ENCODE measurements at places on chromosomes 2 and 18. TPM values are rescaled to one million over a fixed set of nuclear protein-coding genes. Genes with fewer than 3 reads are reported as not detected.
A peak's percentile ranks its signal among the peaks of the same experiment; 100 is the strongest.

The SPP2 gene
- total RNA-seq, result not detected

DNA sequence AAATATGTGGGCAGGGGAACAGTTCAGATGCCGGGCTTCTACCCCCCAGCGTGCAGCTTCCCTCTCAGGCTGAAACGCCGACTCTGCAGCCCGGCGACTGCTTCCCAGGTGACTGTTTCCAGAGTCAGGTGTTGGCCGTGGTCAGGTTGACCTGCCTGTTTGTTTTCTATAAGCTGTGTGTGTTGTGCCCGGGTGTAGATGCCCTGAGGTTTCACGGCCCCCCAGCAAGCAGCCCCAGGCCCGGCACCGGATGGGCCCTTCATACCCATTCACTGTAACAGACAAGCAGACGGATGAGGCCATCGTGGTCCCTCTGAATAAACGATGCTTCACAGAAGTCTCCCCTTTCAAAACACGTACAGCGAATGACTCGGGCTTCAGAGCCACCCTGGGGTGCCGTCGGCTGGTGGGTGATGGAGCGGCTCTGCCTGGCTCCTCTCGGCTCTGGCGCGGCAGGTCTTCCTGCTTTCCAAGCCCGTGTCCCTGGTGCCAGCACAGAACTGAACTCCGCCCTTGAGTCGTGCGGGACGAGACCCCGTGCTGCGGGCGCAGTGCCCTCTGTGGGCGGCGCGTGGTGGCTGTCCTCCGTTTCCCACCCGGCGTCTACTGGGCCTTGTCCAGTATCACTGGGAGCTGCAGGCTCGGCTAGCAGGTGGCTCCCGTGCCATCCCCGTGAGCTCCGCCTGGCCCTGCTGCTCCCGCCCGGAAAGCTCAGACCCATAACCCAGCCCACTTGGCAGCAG, 15.0 kb upstream of the KCNG2 start:
- peak; percentile 11 for DNase-seq
- no peak overlapping the region for H3K4me3 ChIP-seq
- H3K4me1 ChIP-seq, result no peaks in the 10 kb centered on the region
- no peaks in the 10 kb centered on the region for H3K36me3 ChIP-seq
- peaks cover 38% of the 10 kb centered on the region for H3K27me3 ChIP-seq

The LYPD1 gene
- not detected for total RNA-seq

DNA sequence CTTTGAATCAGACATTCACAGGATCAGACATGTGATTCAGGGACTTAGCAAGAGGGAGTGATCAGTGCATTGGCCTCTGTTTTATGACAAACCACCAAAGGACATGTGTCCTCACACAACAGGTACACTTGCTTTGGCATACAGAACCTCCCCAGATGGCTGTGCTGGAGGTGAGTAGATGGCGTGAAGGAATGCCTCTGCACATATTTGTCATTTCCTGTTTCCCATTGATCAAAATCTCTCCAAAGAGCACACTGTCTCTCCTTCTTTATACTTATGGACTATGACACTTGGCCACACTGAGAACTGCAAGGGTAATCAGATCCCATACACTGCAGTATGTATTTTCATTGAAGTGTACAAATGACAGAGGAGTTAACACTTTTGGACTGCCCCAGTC, 927.6 kb downstream of the TSN start:
- no peak for DNase-seq
- H3K27me3 ChIP-seq, result no peaks in the 10 kb centered on the region
- H3K27ac ChIP-seq, result no peak overlapping the region
- H3K4me1 ChIP-seq, result no peaks in the 10 kb centered on the region

The MC2R gene
- not detected for total RNA-seq

- no peak overlapping the region for H3K4me3 ChIP-seq
- peaks cover 6% of the 10 kb centered on the region for H3K4me1 ChIP-seq
- no peaks in the 10 kb centered on the region for H3K36me3 ChIP-seq
Observed at GRCh38 chr18:74377776-74378175, 62.1 kb downstream of the C18orf63 start.

GRCh38 chr2:74828543-74828942, 5.4 kb upstream of the HK2 start:
- H3K4me1 ChIP-seq, result peaks cover 15% of the 10 kb centered on the region
- no peak for DNase-seq
- H3K27me3 ChIP-seq, result no peaks in the 10 kb centered on the region
- H3K4me3 ChIP-seq, result no peak overlapping the region
- no peaks in the 10 kb centered on the region for H3K36me3 ChIP-seq

- DNase-seq, result no peak
- peaks cover 50% of the 10 kb centered on the region for H3K36me3 ChIP-seq
- no peak overlapping the region for H3K27ac ChIP-seq
- H3K27me3 ChIP-seq, result no peaks in the 10 kb centered on the region
Observed at GRCh38 chr2:61238219-61239012, 76.4 kb downstream of the C2orf74 start.

GRCh38 chr18:79400091-79400590, 4.4 kb downstream of the NFATC1 start:
- H3K36me3 ChIP-seq, result peaks cover 11% of the 10 kb centered on the region
- DNase-seq, result peak; percentile 66
- no peak overlapping the region for H3K27ac ChIP-seq
- H3K4me3 ChIP-seq, result peak overlapping the region; percentile 53
- no peaks in the 10 kb centered on the region for H3K27me3 ChIP-seq
- H3K4me1 ChIP-seq, result peaks cover 67% of the 10 kb centered on the region

The COL4A4 gene
- total RNA-seq, result 10.9 TPM

The CYP26B1 gene
- total RNA-seq, result not detected

The POTEJ gene
- not detected for total RNA-seq

The DOK6 gene
- total RNA-seq, result not detected

GRCh38 chr2:27264253-27264752, 1.5 kb upstream of the SLC30A3 start:
- peaks cover 33% of the 10 kb centered on the region for H3K4me1 ChIP-seq
- DNase-seq, result peak; percentile 42
- peaks cover 2% of the 10 kb centered on the region for H3K36me3 ChIP-seq
- peaks cover 42% of the 10 kb centered on the region for H3K27me3 ChIP-seq
- peak overlapping the region; percentile 88 for H3K4me3 ChIP-seq

The POTEC gene
- total RNA-seq, result not detected

- DNase-seq, result no peak
- H3K27ac ChIP-seq, result no peak overlapping the region
- no peaks in the 10 kb centered on the region for H3K36me3 ChIP-seq
- H3K4me1 ChIP-seq, result no peaks in the 10 kb centered on the region
- H3K27me3 ChIP-seq, result no peaks in the 10 kb centered on the region
- no peak overlapping the region for H3K4me3 ChIP-seq
Observed at GRCh38 chr18:29309366-29309765, 1132.4 kb upstream of the CDH2 start.

DNA sequence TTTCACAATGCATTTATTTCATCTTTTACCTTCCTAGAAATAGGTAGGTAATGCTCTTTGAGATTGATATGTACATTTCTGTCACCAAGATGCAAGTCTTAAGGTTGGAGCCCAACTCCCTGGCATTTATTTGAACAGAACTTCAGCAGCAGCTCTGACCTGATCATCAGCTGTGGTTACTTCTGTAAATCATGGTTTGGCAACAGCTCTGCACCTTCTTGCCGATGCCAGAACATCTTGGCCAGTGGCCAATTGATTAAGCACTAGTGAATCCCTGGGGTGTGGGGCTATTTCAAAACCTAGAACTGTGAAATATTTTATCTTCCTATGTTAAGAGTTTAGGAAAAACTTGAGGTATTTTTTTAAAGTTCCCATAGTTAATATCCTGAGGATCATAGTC, 124.8 kb upstream of the NYAP2 start:
- no peak for DNase-seq
- H3K27ac ChIP-seq, result no peak overlapping the region
- no peaks in the 10 kb centered on the region for H3K27me3 ChIP-seq
- peaks cover 42% of the 10 kb centered on the region for H3K4me1 ChIP-seq
- H3K4me3 ChIP-seq, result no peak overlapping the region

DNA sequence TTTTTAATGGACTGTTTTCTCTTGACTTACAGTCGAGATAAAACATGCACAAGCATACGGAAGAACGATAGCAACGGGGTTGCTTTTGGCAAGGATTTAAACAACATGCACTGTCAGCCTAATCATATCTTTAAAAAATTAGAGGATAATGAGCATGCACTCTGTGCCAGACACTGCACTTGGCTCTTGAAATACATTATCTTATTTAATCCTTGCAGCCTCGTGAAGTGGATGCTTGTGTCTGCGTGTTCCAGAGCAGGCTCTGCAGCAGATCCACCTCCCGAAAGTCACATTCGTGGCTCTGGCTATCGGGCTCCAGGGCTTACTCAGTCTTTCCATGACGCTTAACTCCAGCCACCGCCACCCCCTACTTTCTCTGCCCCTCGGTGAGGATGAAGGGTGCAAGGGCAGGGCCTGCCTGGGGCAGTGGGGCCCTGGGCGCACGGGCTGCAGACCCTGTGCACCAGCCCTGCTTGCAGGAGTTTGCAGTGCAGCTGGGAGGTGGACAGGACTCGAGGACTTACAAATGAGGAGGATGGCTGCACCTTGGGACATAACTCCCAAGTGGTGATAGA, 61.7 kb downstream of the ACKR3 start:
- no peak for DNase-seq
- H3K27ac ChIP-seq, result no peak overlapping the region
- no peaks in the 10 kb centered on the region for H3K36me3 ChIP-seq
- peaks cover 2% of the 10 kb centered on the region for H3K27me3 ChIP-seq
- no peak overlapping the region for H3K4me3 ChIP-seq

DNA sequence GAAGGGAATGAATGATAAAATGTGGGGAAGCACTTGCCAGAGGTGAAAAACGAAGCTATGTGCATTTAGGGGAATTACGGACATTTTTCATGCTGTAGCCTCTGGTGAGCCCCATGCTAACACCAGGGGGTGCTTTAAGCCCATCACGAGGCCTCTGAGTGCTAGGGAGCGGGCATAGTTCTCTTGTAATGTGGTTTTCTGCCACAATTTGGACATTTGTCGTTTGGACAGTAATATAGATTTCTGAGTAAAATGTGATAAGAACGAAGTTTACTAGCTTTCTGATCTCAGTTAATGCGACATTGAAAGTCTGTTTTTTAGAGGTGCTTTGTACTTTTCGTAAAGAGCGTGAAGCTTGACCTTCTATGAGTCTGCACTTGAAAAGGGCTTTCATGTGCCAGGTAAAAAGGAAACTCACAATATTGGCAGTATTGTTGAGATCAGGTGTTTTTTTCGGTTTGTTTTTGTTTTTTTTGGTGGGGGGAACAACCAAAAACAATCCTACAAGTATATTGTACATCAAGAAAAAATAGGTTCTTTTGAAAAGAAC, 50.6 kb downstream of the TRAF3IP1 start:
- no peak overlapping the region for H3K27ac ChIP-seq
- H3K27me3 ChIP-seq, result no peaks in the 10 kb centered on the region
- peaks cover 2% of the 10 kb centered on the region for H3K36me3 ChIP-seq
- H3K4me1 ChIP-seq, result no peaks in the 10 kb centered on the region
- no peak for DNase-seq

DNA sequence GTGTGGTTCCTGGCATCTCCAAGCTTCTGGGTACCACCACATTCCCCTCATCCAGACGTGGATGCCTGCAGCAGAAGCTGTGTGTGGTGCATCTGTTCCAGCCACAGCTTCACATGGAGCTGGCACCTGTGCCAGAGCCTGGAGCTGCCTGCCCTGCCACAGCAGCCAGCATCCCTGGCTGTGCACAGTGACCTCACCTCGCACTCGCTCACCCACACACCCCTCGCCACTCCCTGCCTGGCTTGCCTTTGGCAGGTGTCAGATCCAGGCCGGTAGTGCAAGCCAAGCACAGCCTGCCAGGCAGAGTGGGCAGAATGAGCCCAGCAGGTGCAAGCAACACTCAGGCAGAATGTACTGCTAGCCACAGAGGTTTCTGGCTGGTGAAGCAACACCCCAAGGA, 59.9 kb upstream of the DYNC1I2 start:
- H3K36me3 ChIP-seq, result peaks cover 8% of the 10 kb centered on the region
- H3K27ac ChIP-seq, result no peak overlapping the region
- no peak overlapping the region for H3K4me3 ChIP-seq
- DNase-seq, result no peak
- peaks cover 5% of the 10 kb centered on the region for H3K27me3 ChIP-seq

The ARHGAP15 gene
- 112 TPM for total RNA-seq

GRCh38 chr2:172091000-172091641, 5.8 kb downstream of the DLX1 start:
- H3K27me3 ChIP-seq, result peaks cover 75% of the 10 kb centered on the region
- H3K4me1 ChIP-seq, result peaks cover 35% of the 10 kb centered on the region
- H3K27ac ChIP-seq, result no peak overlapping the region
- no peak for DNase-seq
- no peak overlapping the region for H3K4me3 ChIP-seq

The KCNIP3 gene
- not detected for total RNA-seq

DNA sequence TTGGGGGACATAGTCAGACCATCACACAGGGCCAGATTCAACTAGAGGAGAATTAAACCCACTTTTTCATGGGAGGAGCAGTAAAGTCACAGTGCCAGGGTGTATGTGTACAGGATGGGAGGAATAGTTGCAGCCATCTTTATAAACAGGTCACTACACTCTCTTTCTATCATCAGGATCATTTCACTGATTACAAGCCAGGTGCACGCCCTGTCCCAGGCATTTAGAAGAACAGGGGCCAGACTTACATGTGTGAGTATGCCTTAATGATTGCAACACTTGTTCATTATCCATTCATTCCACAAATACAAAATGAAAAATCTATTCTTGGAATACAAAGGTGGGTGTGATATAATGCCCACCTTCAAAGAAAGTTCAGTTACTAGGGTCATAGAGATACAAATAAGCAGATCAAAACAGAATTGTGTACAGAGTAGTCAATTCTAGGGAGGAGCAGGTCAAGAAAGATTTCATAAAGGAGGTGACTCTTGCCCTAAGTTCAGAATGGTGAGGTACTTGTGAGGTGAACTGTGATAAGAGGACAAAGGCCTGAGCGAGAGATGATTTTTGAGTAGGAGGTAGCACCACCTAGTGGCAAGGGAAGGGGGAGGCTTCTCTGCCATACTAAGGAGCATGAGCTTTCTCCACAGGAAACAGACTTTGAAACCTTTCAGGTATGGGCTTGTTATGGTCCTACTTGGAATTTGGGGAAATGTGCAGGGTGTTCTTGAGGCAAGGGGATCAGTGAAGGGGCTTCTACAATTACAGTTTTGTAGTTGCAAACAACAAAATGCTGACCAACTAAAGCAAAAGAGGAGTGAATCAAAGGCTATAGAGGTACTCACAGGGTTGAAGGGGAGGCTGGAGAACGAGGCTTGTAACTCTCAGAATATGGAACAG, 156.3 kb downstream of the SUCLG1 start:
- H3K4me3 ChIP-seq, result no peak overlapping the region
- H3K27me3 ChIP-seq, result peaks cover 2% of the 10 kb centered on the region
- no peak overlapping the region for H3K27ac ChIP-seq
- no peaks in the 10 kb centered on the region for H3K36me3 ChIP-seq
- no peak for DNase-seq

The NR4A2 gene
- total RNA-seq, result 7.5 TPM

The IL1R2 gene
- not detected for total RNA-seq

- H3K4me1 ChIP-seq, result no peaks in the 10 kb centered on the region
- H3K27me3 ChIP-seq, result no peaks in the 10 kb centered on the region
- no peak for DNase-seq
- H3K27ac ChIP-seq, result no peak overlapping the region
Observed at GRCh38 chr2:235358981-235359471, 134.8 kb upstream of the AGAP1 start.

- DNase-seq, result no peak
- no peaks in the 10 kb centered on the region for H3K36me3 ChIP-seq
- no peak overlapping the region for H3K27ac ChIP-seq
Observed at GRCh38 chr2:81549646-81550045, 1245.1 kb upstream of the LRRTM1 start.

- no peak for DNase-seq
- H3K27ac ChIP-seq, result no peak overlapping the region
- H3K27me3 ChIP-seq, result no peaks in the 10 kb centered on the region
Observed at GRCh38 chr2:232574674-232575403, 24.4 kb downstream of the EIF4E2 start.

Data from activated B cell treated with CpG ODN at 0.5 μM for 24 hours (primary cell).